Activated CD4-positive, alpha-beta memory T cell treated with anti-CD3 and anti-CD28 coated beads for 36 hours (primary cell): ENCODE measurements at places on chromosomes 16 and 17.
A peak's percentile ranks its signal among the peaks of the same experiment; 100 is the strongest.

DNA sequence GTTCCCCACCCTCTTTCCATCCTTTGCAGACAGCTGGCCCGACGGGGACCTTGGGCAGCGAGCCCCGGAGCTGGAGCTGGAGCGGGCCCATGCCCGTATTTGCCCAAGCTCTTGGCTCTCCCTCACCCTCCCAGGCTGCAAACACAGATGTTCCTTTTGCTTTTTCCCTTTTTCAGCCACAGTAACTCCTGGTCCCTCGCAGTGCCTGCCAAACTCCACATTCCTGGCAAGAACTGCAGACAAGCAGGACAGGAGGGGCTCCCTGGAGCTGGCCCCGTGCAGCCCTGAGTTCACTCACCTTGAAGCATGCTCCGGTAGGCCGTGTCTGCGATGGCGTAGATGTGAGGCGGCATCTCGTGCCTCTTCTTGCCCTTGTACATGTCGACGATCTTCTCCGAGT is 33.9 kb downstream of the MYH11 start:
- no peak for DNase-seq

DNA sequence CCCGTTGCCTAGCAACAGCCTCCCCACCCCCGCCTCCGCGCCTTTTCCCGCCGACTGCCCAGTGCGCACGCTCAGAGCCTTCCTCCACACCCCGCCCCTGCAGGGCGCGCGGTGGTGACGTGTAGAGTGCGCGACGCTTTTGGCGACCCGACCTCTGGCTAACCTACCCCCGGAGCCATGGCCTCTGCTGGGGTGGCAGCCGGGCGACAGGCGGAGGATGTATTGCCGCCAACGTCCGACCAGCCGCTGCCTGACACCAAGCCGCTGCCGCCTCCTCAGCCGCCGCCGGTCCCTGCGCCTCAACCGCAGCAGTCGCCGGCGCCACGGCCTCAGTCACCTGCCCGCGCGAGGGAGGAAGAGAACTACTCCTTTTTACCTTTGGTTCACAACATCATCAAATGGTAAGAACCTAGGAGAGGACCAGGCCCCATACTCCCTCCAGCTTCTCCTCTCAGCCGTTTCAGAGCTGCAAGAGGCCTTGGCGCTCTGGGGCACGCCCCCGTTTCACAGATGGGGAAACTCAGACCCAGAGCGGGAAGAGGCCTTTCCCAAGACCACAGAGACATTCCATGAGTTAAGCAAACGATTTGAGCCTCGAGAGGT is at the start of gene MED9:
Gene MED9, plus strand, starts transcription at position 136 of the 603 bp plus-strand sequence. Its CDS starts 42 bp downstream, at position 178.
- DNase-seq, result peak; percentile 96

GRCh38 chr17:74824961-74825627 is 34.6 kb downstream of the GRIN2C start:
- DNase-seq, result no peak

DNA sequence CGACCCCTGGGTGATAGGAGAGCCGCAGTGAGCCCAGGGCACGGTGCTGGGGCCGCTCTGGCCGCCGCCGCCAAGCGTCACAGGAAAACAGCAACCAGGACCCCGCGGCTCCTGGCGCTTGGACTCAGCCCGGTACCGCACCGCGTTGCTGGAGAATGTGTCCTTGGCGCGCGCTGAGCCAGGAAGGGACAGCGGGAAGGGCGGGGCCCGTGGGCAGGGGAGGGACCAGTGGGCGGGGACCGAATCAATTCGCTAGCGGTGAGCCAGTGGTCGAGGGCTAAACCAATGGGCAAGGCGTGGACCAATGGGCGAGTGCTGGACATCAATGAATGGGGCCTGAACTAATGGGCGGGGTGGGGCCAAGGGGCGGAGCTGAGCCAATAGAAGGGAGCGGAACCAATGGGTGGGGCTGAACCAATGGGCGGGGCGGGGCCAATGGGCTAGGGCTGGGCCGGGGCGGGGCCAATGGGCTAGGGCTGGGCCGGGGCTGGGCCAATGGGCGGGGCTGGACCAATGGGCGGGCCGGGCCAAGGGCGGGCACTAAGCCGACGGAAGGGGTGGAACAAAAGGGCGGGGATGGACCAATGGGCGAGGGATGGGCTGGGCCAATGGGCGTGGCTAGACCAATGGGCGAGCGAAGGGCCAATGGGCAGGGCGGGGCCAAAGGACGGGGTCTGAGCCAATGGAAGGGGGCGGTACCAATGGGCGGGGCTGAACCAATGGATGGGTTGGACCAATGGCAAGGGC is 6.3 kb upstream of the FLYWCH1 start:
- DNase-seq, result peak; percentile 99

- no peak for DNase-seq
These were observed 28.4 kb upstream of the TANC2 start for GRCh38 chr17:62937606-62938005.

DNA sequence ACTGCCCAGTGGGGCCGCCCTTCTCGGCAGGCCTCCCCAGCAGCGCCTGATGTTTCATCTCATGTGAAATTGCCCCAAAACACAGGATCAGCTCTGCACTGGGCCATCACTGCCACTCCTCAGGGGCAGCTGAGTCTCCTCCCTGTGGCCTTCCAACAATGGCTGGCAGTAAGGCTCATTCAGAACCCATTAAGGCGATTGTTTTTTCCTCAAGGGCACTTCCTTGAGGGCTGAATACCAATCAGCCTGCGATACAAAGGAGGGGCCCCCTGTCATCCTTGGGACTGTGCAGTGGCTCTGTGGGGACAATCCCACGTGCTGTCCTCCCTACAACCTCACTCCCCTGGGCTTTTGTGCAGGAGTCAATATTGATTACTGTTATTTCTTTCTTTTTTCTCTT is 47.5 kb downstream of the XYLT1 start:
- DNase-seq, result no peak

GRCh38 chr16:50763211-50763610 is 21.3 kb downstream of the CYLD start:
- DNase-seq, result no peak

GRCh38 chr17:67378454-67379250 is 1.6 kb downstream of the PITPNC1 start:
- DNase-seq, result peak; percentile 87

DNA sequence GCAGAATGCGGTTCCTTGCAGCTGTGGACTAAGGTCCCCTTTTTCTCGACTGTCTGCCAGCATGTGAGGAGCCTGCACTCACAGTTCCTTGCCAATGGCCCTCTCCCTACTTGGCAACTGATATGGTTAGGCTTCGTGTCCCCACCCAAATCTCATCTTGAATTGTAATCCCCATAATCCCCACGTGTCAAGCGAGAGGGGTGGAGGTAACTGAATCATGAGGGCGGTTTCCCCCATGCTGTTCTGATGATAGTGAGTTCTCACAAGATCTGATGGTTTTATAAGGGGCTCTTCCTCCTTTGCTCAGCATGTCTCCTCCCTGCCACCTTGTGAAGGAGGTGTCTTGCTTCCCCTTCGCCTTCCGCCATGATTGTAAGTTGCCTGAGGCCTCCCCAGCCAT is 19.9 kb downstream of the CIAPIN1 start:
- no peak for DNase-seq

DNA sequence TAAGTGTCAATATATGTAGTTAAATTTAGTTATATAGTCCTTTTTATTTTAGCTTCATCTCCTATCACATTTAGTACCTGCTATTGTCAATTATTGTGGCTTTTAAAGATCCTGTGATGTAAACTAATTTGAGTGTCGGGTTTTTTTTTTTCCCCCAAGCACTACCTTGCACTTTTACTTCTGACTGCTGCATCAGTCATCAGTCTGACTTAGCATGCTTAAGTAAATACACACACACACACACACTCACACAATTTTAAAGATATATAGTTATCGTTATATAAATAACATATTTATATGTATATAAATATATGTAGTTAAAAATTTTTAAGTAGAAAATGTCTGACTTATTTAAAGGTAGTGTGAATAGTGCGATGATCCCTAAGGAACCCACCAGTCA is 127.2 kb downstream of the BCAS3 start:
- no peak for DNase-seq

DNA sequence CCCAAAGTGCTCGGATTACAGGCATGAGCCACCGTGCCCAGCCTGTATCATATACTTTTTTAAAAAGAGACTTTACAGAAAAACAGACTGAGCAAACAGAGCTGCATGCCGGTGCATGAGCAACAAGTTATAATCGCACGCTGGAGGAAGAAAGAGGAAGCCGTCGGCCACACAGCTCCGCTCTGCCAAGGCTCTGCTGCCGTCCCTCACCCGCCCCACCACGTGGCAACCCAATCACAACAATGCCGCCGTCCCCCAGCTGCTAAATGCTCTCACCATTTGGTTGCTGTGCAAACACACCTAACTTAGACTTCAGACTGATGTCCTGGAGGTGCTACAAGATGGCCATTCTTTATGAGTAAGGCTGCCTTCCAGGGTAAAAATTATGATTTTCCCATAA is 83.5 kb downstream of the ADCY9 start:
- peak; percentile 24 for DNase-seq
